Melanocyte of skin (primary cell): ENCODE measurements at places on chromosomes 3 and 15. TPM values are rescaled to one million over a fixed set of nuclear protein-coding genes. Genes with fewer than 3 reads are reported as not detected.

ANKRD63 gene
- not detected in 2 replicates for total RNA-seq

GXYLT2 gene
- total RNA-seq: 26.8 and 43.3 TPM in 2 replicates

ADCY5 gene
- 0.34 and 1.5 TPM in 2 replicates for total RNA-seq

COL6A6 gene
- not detected in 2 replicates for total RNA-seq

TERB2 gene
- total RNA-seq: not detected in 2 replicates

CCR8 gene
- total RNA-seq: not detected in 2 replicates

ZNF619 gene
- total RNA-seq: 6.7 and 6.9 TPM in 2 replicates

ZPLD1 gene
- total RNA-seq: under 0.01 TPM in 1 of 2 replicates, not detected in the other

PAK2 gene
- total RNA-seq: 38.6 and 49.0 TPM in 2 replicates

RBP2 gene
- total RNA-seq: not detected in 2 replicates

ANKRD34C gene
- not detected in 2 replicates for total RNA-seq

DAG1 gene
- 78.1 and 168 TPM in 2 replicates for total RNA-seq

EPHA3 gene
- 0.15 and 0.33 TPM in 2 replicates for total RNA-seq

ADGRG7 gene
- total RNA-seq: 0.15 TPM in 1 of 2 replicates, not detected in the other

BFSP2 gene
- 0.36 and 0.69 TPM in 2 replicates for total RNA-seq

SLC25A26 gene
- total RNA-seq: 15.1 and 16.3 TPM in 2 replicates

PSTPIP1 gene
- 0.31 TPM in 1 of 2 replicates, not detected in the other for total RNA-seq

ADAMTSL3 gene
- total RNA-seq: under 0.01 TPM in 2 replicates

CCDC54 gene
- total RNA-seq: not detected in 2 replicates

GPR156 gene
- 0.34 and 0.36 TPM in 2 replicates for total RNA-seq

PLEKHO2 gene
- 49.2 and 58.2 TPM in 2 replicates for total RNA-seq

TASOR gene
- 43.0 and 61.4 TPM in 2 replicates for total RNA-seq

CTSH gene
- 92.6 and 144 TPM in 2 replicates for total RNA-seq
